Mesothelial cell of epicardium (in vitro differentiated cells): ENCODE measurements at places on chromosomes 5 and 9. TPM values are rescaled to one million over a fixed set of nuclear protein-coding genes. Genes with fewer than 3 reads are reported as not detected.

PRDM9 gene
- total RNA-seq, result not detected in 3 replicates

SPATA31C2 gene
- 0.29 to 0.38 TPM (median 0.34 TPM) in 3 replicates for total RNA-seq

FOXD4L6 gene
- 0.53 TPM in 1 of 3 replicates, not detected in the others for total RNA-seq

TMOD1 gene
- 0.49 to 0.66 TPM (median 0.59 TPM) in 3 replicates for total RNA-seq

ABLIM3 gene
- 0.24 to 0.27 TPM (median 0.25 TPM) in 3 replicates for total RNA-seq

DMGDH gene
- 1.2 to 2.1 TPM (median 1.8 TPM) in 3 replicates for total RNA-seq

LRRC26 gene
- not detected in 3 replicates for total RNA-seq

TAF11L10 gene
- total RNA-seq, result not detected in 3 replicates

FAT2 gene
- total RNA-seq, result 2.5 to 2.8 TPM (median 2.8 TPM) in 3 replicates

FAM78A gene
- 0.54 to 0.80 TPM (median 0.64 TPM) in 3 replicates for total RNA-seq

CD14 gene
- total RNA-seq, result 0.34 to 0.63 TPM (median 0.35 TPM) in 3 replicates

SURF4 gene
- 147 to 152 TPM (median 149 TPM) in 3 replicates for total RNA-seq

TLE1 gene
- 88.7 to 97.9 TPM (median 90.7 TPM) in 3 replicates for total RNA-seq

INSL6 gene
- total RNA-seq, result not detected in 3 replicates

DNA sequence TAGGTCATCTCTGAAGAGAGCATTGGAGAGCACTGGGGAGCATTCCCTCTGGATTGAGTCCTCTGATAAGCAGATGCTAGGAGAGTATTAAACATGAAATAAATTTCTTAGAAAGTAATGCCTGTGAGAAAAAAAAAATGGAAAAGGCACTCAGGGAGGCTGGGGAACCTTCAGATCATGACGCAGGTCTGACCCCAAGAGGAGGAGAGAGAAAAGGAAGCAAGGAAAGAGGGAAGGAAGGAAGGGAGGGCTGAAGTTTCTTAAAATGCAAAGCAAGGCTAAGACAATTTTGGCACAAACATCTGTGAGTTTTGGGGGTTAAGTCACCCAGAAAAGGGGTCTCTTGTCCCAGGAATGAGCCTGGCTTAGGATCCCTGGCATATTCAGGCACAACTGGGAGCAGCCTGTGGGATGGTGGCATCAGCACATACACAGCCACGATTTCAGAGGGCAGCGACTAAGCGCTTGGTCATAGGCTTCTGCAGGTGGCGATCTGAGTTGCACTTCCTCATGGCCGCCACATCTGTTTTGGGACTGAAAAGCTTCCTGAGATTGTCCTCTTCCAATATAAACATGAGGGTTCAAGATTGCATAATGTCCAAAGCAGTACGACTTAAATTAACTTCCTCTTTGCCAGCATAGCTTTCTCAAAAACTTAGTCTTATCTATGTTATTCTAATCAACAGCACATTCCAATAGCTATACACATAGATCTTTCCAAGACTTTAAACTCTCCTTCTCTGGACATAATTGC, 692.7 kb downstream of the DNAH5 start:
- H3K4me3 ChIP-seq, result no peak overlapping the region
- no peak for DNase-seq

DNA sequence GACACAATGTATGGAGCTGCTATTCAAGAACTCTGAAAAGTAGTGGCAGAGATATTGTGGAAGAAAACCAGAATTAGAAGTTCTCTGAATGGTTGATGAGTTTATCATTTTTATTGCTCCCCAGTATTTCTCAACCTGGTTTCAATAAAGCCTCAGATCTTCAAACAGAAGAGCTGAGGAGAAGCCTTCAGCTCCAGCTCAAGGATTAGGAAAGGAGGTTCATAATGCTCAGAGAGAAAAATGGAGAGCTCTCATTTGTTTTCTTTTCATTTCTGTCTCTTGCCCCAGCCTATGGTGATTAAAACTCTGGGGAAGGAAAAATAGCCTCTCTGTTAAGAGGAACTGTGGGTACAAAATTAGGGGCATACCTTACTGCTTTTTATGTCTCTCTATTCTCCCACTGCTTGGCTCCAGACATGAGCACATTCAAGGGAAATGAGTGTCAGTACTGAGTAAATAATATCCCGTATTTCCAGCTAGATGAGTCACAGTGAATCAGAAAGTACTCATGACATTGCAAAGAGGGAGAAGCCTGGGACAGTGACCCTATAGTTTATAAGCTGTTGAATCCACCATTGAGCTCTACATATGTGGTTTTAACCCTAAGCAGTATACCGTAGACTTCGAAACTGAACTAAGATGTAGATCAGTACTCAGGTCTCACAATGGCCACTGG, 138.1 kb downstream of the EMB start:
- H3K27ac ChIP-seq, result no peak overlapping the region
- no peaks in the 10 kb centered on the region for H3K4me1 ChIP-seq
- H3K36me3 ChIP-seq, result no peaks in the 10 kb centered on the region

DNA sequence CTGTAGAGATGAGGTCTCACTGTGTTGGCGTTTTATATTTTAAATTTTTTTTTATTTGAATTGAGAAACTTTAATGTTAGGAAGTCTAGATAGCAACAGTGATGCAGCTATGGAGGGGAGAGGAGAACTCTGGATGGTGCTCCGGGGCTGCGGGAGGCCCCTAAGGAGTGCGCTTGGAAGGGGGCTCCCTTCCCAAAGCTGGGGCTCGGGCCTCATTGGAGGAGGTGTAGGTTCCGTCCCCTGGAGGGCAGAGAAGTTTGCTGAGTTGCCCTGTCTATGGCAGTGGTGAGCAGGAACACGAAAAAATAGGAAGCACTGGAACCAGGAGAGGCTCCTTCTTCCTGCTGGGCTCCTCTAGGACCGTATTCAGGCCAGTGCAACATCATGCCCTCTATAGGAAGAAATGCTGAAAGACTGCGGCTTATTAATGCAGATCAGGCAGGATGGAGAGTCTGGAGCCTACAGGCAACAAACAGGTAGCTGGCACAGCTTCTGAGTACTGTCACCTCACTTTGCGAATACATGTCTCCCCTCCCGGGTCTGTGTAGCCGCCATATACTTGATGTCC, 16.1 kb downstream of the AHRR start:
- H3K36me3 ChIP-seq, result peaks cover under 1% of the 10 kb centered on the region
- peaks cover 4% of the 10 kb centered on the region for H3K4me1 ChIP-seq
- peaks cover 34% of the 10 kb centered on the region for H3K27me3 ChIP-seq
- H3K27ac ChIP-seq, result no peak overlapping the region

- no peak overlapping the region for H3K27ac ChIP-seq
- no peaks in the 10 kb centered on the region for H3K36me3 ChIP-seq
- peaks cover 12% of the 10 kb centered on the region for H3K4me1 ChIP-seq
These were observed 117.1 kb downstream of the NUDT12 start for GRCh38 chr5:103445426-103446035.

DNA sequence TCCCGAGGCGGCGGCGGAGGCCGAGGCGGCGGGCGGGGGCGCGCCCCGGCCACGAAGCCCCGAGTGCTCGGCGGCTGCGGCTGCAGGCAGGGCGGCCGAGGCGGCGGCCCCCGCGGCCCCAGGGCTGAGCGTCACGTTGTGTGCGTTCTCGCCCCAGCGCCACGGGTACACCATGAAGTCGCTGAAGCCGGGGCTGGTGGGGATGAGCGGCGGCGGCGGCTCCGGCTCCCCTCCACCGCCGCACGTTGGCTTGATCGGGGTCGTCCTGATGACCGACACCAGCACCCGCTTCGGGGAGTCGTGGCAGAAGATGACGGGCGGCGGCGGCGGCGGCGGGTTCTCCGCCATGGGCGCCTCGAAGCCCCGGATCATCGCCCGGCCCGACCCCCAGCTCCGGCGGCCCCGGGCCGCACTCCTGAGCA, 498 bp downstream of the ZNF367 start:
- no peaks in the 10 kb centered on the region for H3K36me3 ChIP-seq
- H3K4me1 ChIP-seq, result peaks cover 36% of the 10 kb centered on the region
- peak overlapping the region; percentile 95 for H3K27ac ChIP-seq
- DNase-seq, result no peak

- no peaks in the 10 kb centered on the region for H3K27me3 ChIP-seq
- no peak for DNase-seq
- peaks cover 5% of the 10 kb centered on the region for H3K36me3 ChIP-seq
These were observed 6.2 kb downstream of the MAPKAP1 start for GRCh38 chr9:125700791-125701190.

DNA sequence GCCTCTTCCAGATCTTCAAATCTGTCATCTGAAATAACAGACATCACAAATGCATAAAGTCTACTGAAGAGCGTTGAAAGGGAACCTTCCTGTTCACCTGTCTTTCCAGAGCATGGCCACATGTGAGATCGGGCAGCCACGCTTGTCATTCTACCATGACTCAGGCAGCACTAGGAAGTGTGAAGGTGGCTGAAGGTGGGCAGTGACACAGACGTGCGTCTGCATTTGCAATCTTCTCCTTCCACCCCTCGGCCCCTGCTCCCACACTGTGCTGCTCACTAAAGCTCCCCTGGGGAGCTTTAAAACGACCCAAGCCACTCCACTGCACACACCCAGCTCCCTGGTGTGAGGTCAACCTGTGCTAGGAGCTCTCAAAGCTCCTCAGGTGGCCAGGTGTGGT, 2.5 kb downstream of the ENTR1 start:
- no peaks in the 10 kb centered on the region for H3K27me3 ChIP-seq
- H3K27ac ChIP-seq, result no peak overlapping the region
- no peak for DNase-seq
- peaks cover 29% of the 10 kb centered on the region for H3K36me3 ChIP-seq

- no peak overlapping the region for H3K4me3 ChIP-seq
- H3K4me1 ChIP-seq, result peaks cover 16% of the 10 kb centered on the region
- peak overlapping the region; percentile 24 for H3K27ac ChIP-seq
- DNase-seq, result no peak
These were observed 465.9 kb downstream of the DMAC1 start for GRCh38 chr9:7333719-7334118.

DNA sequence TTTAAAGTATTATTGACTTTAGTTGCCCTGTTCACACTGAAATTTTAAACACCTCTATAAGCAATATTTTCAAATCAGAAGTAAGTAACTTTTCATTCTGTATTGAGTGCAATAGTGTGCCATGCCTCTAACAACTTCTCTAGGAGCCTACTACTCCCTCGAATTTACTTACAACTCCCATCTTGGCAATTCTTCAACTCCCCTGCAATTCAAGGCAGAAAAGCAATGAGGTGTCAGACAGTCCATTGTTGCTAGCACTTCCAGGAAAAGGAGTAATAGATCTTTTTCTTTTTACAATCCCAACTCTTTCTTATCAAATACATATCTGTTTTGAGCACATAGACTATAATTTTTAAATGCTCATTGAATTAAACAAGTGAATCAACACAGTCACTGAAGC, 222.7 kb upstream of the PUM3 start:
- H3K4me1 ChIP-seq, result no peaks in the 10 kb centered on the region
- no peaks in the 10 kb centered on the region for H3K27me3 ChIP-seq
- H3K36me3 ChIP-seq, result peaks cover 1% of the 10 kb centered on the region
- no peak for DNase-seq

DNA sequence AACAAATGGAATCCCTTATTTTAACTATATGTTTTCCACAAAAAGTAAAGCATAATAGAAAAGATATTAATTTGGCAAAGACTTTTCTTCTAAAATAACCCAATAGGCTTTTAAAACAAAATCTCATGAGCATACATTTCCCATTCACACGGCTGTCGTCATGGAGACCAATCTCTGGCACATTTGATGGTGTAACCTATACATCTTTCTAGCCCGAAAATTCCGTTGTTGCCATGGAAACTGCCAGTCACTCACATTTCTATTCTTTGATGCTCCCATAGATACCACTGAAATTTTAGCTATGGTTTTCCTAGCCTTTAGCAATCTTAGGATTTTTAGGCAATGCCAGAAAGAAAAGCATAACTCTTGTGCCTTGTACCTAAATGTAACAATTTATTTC, 262.9 kb upstream of the TRPM3 start:
- H3K27me3 ChIP-seq, result no peaks in the 10 kb centered on the region
- H3K36me3 ChIP-seq, result no peaks in the 10 kb centered on the region
- DNase-seq, result no peak
- no peak overlapping the region for H3K27ac ChIP-seq
- H3K4me1 ChIP-seq, result no peaks in the 10 kb centered on the region

DNA sequence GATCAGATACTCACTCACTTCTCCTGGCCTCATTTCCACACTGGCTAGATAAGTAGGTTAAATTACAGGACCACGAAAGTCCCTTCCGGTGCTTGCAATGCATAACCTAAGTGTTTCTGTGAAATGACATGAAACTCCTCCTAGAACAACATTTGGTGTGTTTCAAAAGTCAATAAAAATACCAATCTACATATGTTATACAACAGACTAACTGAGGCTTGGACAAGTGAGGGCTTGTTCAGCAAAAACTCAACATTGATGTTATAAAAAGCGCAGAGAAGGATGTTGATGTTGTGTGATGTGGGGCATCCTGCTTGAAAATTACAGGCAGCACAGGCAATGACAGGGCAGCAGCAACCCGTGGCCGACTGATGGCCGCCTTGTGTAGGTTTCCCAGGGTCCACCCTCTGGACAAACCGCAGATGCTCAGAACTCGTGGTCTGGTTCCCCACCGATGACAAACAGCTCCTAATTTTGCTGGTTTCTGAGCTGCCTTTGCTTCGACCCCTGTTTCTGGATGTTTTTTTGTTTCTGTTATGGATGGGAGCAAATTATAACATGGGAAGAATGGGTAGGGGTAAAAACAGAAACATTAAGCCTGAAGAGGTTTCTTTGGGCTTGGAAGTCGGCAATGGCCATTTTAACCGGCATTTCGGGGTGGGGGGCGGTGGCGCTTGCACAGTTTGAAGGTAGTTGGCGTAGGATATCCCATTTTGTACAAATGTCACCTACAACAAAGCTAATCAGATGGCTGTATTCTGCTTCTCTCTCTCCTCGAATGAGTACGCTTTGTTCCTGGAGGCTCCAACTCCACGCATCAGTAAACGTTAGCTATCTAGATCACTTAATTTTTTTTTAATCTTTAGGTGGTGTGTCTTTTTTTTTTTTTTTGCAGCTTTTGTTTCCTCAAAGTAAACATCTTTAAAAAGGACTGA, 116.1 kb downstream of the PDZD2 start:
- no peak overlapping the region for H3K4me3 ChIP-seq
- H3K36me3 ChIP-seq, result no peaks in the 10 kb centered on the region
- DNase-seq, result no peak
- H3K4me1 ChIP-seq, result peaks cover 13% of the 10 kb centered on the region
- peak overlapping the region; percentile 62 for H3K27ac ChIP-seq

DNA sequence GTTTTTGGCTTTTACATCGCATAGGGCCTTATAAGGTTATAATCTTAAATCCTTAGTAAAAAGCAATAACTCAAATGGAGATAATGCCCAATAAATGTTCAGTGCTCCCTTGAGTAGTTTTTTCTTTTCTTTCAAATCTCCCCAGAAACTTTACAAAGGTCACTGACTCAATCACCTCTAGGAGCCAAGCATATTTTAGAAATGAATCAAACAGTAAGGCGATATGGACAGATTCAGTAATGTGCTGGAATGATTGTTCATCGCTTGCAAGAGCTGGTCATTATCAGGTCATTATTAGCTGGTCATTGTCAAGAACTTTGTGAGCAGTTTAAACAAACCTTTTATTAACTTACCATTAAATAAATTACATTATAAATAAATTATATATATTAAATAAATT, 130.4 kb upstream of the SLIT3 start:
- H3K4me1 ChIP-seq, result peaks cover 14% of the 10 kb centered on the region
- H3K27me3 ChIP-seq, result no peaks in the 10 kb centered on the region
- no peak overlapping the region for H3K27ac ChIP-seq
- no peak overlapping the region for H3K4me3 ChIP-seq
- no peak for DNase-seq

- H3K27me3 ChIP-seq, result no peaks in the 10 kb centered on the region
- no peaks in the 10 kb centered on the region for H3K36me3 ChIP-seq
- DNase-seq, result no peak
- H3K4me3 ChIP-seq, result no peak overlapping the region
- H3K4me1 ChIP-seq, result peaks cover 16% of the 10 kb centered on the region
These were observed 562.9 kb upstream of the FTMT start for GRCh38 chr5:121288781-121289180.
